CMK (cell line): ENCODE measurements at places on chromosomes 6 and 20.

- DNase-seq = no peak
Measured at GRCh38 chr6:150638765-150639164, 39.1 kb downstream of the PLEKHG1 start.

DNA sequence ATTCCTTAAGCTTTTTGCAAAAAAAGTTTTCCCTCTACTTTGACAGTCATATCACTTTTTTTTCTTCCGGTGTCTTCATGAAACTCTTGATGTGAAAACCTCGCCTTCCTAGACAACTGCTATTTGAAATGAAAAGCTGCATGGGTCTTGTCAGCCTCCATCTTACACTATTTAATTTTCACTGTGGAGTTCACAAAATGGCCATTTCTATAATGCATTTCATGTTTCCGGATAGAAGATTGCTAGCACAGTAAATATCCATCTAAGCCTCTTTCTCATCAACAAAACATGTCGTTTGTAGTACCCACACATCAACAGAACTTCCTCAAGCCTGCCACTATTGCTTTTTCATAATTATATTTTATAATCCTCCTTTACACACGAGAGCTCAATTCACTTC, 204.9 kb upstream of the ID4 start:
- no peak for DNase-seq

GRCh38 chr6:137904822-137905617, 38.0 kb downstream of the TNFAIP3 start:
- DNase-seq = no peak

DNA sequence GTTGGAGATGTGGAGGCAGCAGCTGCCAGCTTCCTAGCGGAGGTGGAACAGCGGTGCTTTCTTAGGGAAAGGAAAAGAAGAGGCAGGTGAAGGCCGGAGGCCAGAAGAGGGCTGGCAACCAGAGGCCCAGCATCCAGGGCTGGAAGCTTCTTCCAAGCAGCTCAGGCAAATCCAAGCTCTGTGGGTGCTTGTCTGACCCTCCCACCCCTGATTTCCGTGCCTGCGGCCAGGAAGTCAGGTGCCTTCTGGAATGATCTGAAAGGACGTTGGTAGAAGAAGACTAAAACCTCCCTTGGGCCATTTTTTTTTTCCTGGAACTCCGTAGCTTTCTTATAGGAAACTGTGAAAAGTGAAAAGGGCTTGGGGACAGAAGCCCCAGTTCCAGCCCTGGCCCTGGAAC, 33.1 kb upstream of the GABRR1 start:
- DNase-seq = no peak

DNA sequence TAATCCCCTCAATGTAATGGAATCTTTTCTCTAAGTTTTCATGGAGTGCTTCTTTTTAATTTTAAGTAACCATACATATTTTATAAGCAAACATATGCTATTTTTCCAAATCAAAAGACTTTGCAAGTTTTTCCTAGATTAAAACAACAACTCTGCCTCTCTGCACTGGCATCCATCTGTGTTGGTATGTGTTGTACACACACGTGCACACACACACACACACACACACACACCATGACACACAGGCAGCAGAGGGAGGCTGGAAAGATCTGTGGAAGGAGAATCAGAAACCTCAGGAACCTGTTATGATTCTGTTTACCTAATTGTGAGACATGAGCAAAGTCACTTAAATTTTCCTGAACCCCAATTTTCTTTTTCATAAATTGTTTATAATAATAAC, 295.0 kb upstream of the PRDM1 start:
- DNase-seq = no peak

DNA sequence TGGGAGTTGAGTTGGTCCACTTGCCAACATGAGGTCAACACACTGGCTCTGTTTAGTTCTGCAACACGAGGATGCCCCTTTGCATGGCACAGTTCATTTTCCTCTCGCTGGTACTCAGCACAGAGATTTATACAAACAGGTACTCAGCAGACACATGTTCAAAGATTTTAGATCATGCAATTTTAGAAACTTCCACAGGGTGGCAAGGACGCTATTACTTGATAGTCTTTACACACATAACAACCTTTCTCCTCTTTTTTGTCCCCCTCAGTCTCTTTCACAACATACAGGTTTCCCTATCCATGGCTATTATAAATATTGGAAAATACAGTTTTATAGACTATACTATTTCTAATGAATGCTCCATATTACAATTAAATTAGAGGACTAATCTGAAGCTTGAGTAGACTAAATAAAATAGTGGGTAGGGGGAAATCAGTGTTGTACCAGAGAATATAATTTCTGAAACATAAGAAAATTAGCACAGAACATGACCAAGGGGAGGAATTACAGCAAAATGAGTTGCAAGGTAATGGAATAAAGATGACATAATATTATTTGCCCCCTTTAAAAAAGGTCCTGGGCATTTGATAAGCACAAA, 331.8 kb upstream of the BTBD3 start:
- DNase-seq = no peak

DNA sequence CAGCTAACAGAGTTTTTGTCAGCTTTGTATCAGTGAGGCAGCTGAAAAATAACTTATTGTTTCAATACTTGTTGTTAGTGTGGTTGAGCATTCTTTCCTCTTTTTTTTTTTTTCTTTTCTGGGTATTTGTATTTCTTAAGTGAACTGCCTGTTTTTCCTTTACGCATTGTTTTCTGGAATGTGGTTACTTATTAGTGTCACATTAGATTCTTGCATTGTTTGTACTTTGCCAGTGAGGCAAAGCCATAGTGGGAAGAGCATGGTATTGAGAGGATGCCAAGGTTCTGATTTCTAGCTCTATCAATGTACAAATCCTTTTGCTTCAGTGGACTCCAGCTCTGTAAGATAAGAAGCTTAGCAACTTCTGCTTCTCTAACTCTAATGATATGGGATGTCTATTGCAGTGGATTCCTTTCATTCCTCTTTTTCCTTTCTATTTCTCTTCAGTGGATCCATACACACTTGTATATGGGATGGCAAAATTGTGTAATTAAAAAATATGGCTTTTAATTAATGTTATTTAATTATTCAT, 3.9 kb downstream of the CDKAL1 start:
- DNase-seq = no peak
